ENCODE measurements at places on chromosomes 3 and 15. TPM values are rescaled to one million over a fixed set of nuclear protein-coding genes. Genes with fewer than 3 reads are reported as not detected.

DNA sequence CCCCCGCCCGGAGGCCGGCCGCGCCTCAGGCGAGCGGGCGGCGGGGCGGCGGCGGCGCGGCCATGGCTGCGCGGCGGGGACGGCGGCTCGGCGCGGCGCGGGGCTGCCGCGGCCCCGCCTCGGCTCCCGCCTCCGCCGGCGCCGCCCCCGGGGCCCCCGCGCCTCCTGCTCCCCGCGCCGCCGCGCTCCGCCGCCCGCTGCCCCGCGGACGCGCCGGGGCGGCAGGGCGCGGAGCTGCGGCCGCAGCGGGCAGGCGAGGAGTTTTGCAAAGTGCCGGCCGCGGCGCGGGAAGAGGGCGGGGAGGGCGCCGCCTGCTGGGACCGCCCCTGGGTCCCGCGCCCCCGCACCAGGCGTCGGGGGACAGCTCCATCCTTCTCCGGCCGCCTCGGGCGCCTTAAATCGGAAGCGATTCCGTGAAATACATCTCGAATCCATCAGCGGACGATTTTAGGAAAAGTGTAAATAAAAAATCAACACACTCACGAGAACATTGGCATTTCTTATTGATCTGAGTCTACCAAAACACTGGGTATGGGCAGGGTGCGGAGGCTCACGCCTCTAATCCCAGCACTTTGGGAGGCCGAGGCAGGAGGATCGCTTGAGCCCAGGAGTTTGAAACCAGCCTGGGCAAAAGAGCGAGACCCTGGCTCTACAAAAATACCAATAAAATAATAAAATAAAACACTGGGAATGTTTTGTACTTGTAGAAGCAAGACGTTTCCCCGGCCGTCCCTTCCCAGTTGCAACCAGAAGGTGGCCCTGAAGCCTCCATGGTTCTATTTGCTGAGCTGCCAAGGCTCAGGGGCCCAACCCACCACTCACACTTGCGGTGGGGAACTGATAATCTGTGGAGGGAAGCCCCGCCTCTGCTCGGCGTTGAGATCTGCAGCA lies 136.9 kb downstream of the NUP210 start:
- no peak for DNase-seq

GRCh38 chr15:78914027-78914764 lies 30.6 kb downstream of the CTSH start:
- no peak for DNase-seq

GRCh38 chr15:57609805-57610529 lies 18.3 kb downstream of the MYZAP start:
- no peak for DNase-seq

- DNase-seq: no peak
Measured at GRCh38 chr3:45942051-45942825, 1.0 kb upstream of the CXCR6 start.

DNA sequence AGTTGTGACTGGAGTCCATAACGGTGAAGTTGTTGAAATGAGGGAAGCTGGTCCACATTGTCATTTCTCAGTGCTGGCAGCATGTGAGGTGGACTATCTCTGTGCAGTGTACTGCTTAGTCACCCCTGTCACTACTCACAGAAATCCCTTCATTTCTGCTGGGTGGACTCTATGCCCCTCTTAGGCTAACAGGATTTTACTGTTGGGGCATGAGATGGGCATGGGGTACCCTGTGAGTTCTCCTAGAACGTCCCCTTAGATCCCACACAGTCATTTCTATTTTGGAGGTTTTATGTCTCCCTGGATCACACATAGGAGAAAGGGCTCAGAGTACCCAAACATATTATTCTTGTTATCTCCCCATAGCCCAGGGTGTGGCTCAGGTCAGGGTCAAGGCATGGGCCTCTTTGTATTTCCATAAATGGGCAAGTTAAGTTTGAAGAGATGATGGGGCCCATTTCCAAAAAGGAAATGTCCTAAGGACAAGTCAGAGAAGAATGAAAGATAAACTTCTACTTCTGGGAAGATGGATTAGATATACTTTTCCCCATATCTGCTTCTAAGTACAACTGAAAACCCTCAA lies 15.2 kb downstream of the P2RY1 start:
- no peak for DNase-seq

GRCh38 chr15:61327019-61327631 lies 98.0 kb upstream of the RORA start:
- DNase-seq: no peak

Gene PTH1R
- not detected for polyA plus RNA-seq
